Mesothelial cell of epicardium (in vitro differentiated cells): ENCODE measurements at places on chromosomes 4 and X. TPM values are rescaled to one million over a fixed set of nuclear protein-coding genes. Genes with fewer than 3 reads are reported as not detected.

DNA sequence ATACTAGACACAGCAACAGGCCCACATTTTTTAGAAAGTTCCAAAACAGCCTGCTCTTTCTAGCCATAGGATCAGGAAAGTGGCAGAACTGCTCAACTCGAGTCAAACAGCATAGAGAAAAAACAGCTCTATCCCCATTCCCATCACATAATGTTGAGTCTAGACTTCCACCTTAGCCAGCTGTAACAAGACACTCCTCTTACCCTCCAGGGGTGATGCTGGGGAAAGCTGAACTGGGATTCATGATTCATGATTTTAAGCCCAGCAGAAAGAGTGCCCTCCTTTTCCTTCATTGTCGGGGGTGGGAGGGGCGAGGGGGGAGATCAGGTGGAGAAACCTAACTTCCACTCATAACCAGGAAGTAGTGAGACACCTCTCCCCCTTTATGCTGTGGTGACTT lies 86.1 kb downstream of the CENPC start:
- DNase-seq = no peak

The NAA11 gene
- not detected in 3 replicates for total RNA-seq

The CLIC2 gene
- 0.54 to 2.1 TPM (median 0.97 TPM) in 3 replicates for total RNA-seq

The PRAF2 gene
- 30.5 to 32.0 TPM (median 31.7 TPM) in 3 replicates for total RNA-seq

DNA sequence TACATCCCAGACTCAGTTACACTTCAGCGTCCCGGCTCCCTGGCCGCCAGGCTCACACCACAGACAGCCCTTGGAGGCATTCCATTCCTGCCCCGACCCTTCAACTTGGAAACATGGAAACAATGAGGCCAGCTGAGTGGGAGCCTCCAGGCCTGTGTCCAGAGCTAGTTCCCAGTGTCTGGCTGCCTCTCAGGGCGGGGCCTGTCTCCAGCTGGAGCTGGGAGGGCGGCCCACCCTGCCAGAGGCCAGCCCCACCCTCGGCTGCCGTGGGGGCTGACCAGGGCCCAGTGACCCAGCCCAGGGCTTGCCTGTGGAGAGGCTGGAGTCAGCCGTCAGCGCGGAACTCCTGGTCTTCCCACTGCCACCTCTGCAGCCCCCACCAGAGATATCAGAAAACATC lies 37.4 kb upstream of the SPON2 start:
- no peak for DNase-seq

DNA sequence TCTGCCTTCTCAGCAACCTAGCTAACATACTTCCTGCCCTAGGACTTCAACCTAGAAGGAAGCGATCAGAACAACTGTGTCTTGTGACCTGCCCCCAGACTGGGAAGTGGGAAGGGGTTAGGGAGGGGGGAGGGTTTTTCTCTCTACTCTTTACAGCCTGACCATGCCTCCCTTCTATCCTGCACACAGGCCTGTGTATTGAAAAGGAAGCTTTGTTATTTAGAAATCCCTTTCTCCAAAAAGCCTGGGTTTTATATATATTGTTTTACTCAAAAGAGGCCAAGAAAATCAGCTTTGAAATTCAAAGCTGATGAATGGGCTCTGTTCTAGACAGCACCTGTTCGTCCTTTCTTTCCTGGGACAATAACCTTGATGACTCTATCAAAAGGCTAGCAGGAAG lies 35.2 kb upstream of the SMS start:
- no peak for DNase-seq

The GYPA gene
- not detected in 3 replicates for total RNA-seq

- DNase-seq = no peak
Measured at GRCh38 chr4:8550691-8551090, 29.5 kb upstream of the GPR78 start.

DNA sequence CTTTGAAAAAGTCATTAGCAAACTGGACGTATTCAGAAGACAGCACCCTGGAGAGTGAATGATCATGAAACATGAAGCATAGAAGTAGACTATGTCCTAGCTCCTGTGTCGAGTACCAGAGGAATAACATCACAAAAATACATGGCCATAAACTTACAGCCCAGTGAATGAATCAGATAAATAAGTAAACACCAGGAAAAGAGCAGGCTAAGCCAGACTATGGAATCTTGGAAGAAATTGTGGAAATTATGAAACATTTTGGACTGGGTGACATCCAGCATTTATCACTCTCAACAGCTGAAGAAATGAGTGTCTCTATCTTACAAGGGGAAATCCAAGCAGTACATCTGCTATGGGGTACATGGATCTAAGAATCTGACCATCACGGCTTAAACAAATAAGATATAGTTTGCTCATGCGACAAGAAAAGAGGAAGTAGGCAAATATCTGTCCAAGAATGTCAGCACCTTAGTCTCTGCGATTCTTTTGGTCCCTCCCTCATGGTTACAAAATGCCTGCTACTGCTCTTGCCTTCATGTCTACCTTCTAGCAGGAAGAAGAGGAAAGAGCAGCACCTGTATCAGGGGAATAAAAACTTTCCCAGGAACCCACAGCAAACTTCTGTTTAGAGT lies 481.5 kb downstream of the BCOR start:
- no peak for DNase-seq

GRCh38 chrX:152897222-152898131 lies at the start of gene ZNF185:
Gene ZNF185 (plus strand): TSS chrX:152898067. CDS start chrX:152914490, 16,423 bp downstream.
- DNase-seq = peak; percentile 69
